ENCODE measurements at places on chromosomes 16 and 17.

DNA sequence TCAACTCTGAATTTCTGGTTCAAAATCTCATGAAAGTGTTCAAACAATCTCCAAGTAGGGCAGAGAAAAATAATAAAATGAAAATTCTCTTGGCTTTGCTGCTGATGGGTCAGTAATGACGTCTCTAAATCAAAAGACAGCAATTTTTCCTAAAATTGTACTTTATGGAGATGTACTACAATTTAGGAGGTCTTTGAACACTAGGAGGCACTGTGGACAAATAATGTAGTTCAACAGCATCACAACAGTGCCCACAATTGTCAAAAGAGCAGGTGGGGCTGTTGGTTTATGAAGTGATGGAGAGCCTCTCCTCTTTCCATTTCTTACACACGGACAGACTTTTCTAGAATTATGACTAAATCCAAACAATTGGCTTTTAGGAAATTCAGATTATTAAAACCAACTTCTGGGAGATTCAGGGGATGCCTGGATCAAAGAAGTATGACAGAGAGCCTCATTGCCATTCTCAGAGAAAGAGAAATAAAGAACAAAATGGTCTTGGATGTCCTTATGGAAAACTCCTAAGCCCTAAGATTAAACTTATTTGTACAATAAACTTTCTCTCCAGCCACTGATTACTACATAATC is 23.8 kb downstream of the EZH1 start:
- DNase-seq: peak; percentile 41

DNA sequence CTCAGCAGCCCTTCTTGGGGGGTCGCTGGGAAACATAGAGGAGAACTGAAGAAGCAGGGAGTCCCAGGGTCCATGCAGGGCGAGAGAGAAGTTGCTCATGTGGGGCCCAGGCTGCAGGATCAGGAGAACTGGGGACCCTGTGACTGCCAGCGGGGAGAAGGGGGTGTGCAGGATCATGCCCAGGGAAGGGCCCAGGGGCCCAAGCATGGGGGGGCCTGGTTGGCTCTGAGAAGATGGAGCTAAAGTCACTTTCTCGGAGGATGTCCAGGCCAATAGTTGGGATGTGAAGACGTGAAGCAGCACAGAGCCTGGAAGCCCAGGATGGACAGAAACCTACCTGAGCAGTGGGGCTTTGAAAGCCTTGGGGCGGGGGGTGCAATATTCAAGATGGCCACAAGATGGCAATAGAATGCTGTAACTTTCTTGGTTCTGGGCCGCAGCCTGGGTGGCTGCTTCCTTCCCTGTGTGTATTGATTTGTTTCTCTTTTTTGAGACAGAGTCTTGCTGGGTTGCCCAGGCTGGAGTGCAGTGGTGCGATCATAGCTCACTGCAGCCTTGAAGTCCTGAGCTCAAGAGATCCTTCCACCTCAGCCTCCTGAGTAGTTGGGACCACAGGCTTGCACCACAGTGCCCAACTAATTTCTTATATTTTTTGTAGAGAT is 3.4 kb downstream of the STH start:
- peak; percentile 56 for DNase-seq

- no peak for DNase-seq
Measured at GRCh38 chr16:51163894-51164566, 13.0 kb upstream of the SALL1 start.

DNA sequence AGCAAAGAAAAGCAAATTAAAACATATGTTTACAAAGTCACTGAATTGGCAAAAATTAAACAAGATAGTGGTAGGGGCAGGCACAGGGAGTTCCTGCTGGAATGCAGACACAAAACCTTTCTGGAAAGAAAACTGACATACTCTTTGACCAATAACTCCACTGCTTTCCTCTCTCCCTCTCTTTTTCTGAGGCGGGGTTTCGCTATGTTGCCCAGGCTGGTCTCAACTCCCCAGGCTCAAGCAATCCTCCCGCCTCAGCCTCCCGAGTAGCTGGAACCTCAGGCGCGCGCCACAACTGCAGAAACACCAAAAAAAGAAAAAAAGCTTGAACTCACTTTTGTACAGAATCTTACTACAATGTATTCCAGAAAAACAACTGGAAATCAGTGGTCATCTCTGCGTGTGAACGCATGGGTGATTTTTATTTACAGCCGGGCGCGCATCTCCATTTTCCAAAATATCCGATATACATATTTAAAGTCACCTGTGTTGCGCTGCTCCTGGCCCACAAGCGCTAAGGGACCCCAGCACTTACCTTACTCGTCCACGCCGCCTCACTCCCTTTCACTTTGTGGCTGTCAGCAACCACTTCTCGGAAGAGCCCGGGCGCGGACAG is 480 bp downstream of the TXNL4B start:
- no peak for DNase-seq

- DNase-seq: peak; percentile 25
Measured at GRCh38 chr16:50152351-50152806, 727 bp upstream of the TENT4B start.

GRCh38 chr16:56258508-56259424 is 67.5 kb downstream of the GNAO1 start:
- DNase-seq: no peak

DNA sequence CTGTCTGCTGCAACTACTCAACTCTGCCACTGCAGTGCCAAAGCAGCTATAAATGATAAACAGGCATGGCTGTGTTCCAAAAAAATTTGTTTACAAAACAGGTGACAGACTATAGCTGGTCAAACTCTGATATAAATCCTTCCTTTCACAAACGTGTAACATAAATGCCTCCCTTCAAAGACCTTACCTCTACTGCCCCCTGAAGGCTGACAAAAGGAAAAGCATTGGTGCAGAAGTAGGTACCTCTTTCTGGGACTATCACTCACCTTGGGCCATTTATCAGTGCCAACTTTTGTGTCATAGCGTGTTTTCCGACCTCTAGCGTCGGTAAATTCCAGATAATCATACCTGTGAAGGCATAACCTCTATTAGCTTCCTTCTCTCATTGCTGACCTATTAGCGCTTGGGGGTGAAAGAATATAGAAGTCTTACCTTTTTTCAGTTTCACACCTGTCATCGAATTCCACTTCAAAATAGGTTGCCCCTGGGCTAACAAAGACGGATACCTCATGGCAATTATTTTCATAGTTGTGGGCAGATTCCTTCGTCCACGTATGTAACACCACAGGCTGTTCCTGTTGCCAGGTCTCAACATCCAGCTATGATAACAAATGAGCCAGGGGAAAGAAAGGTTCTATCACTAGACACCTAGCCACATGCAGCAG is 67.9 kb downstream of the ZZEF1 start:
- peak; percentile 16 for DNase-seq

DNA sequence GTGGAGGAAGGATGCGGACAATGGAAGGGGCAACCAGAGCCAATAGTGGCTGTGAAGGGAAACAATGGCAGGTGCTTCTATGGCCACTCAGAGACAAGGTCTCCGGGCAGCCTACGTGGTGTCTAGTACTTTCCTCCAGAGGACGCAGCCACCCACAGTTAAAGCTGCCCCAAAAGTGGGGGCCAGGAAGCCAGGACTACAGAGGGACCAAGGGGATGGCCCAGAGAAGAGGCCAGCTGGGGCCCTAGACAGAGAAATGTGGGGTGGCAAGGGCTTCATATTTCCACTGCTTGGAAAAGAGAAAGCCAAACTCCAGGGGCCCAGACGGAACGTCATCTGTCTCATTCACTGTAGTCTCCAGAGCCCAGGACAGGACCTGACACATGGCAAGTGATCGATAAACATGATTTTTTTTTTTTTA is 837 bp upstream of the PER1 start:
- no peak for DNase-seq

DNA sequence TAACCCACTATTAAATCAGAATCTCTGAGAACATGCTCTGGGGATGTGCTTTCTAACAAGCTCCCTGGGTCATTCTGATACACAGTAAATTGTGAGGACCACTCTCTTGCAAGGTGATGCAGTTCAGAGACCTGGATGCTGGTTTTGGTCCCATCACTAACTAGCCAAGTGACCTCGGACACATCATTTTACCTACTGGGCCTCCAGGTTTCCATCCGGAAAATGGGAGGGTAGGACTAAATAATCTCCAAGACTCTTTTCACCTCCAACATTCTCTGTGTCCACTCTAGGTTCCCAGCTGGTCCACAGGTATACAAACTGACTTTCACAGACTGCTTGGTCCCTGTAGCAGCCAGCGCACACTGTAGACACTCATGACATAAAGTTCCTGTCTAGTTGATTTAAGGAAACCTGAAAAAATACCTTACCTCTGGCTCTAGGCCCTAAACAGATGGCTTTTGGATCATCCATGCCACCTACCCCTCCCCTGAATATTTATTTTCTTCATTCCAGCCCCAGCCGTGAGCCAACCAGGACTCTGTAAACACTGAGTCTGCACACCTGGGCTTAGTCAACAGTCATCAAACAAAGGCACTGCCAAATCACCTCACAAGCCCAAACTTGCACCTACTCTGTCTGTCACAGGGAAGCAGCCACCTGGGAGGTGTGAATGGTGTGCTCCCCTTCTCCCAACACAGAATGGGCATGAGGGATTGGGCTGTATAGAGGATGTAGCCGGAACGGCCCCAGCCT is 51.3 kb upstream of the MRPS23 start:
- DNase-seq: no peak

DNA sequence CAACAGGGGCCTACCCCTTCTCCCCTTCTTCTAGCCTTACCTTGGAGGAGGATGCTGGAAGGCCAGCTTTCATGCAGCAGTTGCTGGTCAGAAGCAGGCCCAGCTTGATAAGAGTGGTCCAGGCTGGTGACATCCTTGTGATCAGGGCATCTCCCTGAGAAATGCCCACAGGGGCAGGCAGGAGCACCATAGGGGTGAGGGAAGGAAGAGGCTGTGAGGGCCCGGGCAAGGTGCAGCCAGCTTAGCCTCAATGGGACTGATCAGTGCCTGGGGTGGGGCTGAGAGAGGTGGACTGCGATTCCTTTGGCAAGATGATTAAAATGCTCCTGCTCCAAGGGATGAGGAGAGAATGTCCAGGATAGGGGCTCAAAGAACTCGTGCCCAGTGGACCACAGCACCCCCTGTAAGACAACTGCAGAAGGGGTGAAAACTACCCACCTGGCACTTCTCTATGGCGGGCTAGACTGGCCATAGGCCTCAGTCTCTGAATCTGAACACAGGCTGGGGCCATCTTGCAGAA is 9.5 kb upstream of the GALK1 start:
- no peak for DNase-seq

DNA sequence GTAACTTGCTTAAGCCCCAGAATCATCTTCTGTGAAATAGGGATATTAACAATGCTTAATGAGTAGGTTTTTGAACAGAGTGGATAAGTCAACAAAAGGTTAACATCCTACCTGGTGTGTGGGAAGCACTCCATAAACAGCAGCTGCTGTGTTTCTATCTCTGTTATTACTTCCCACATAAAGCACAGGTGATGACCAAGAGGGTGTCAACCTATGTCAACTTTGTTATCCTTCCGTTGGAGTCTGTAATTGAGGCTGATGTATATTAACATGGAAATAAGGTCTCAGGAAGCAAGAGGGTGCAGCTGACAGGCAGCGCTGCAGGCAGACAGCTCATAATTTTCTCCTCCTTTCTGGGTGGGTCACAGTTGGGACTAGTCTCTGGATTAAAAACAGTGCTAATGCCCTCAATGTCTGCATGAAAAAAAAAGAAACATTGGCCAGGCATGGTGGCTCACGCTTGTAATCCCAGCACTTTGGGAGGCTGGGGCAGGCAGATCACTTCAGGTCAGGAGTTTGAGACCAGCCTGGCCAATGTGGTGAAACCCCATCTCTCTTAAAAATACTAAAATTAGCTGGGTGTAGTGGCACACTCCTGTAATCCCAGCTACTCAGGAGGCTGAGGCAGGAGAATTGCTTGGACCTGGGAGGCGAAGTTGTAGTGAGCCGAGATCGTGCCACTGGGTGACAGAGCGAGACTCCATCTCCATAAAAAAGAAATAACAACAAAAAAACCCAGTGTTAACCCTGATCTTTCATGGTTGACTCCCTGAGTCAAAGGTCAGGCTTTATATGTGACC is 269.6 kb downstream of the SNX29 start:
- no peak for DNase-seq

DNA sequence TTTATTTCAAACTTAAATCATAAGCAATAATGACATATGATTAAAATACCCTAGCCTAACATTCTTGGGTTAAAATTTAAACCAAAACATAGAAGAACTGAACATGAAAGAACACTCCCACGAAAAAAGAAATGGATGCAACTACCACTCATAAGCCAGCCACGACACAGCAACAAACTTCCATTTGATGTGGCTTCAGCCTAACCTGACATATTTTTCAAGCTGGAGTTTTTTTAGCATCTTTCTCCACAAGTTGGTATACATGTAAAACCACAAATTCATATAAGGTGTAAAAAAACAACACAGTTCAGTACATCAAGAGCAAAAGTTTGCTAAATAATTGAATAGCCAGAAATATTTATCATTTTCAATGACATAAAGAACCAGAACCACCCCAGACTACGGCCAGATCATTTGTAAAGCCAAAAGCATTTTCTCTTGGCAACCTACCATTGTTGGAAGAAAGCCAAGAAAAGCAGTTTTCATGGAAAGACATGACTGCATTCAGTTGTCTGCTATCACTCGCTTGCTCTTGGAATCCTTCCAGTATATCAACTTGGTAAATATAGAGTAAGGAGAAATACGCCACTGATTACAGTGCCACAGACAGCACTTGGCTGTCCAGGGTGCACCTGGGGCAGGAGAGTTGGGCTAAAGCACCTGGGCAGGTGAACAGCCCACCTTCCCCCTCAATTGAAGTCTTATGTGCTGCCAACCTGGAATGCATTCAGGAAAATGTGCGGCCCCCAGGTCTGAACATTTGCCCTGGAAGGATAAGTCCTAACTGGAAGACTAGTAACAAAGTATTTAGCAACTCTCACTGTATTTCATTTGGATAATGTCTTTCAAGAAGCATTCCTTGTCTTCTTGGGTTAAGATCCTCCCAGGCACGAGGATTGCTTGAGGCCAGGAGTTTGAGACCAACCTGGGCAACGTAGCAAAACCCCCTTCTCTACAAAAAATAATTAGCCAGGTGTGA is 60.5 kb downstream of the CREBBP start:
- no peak for DNase-seq

- DNase-seq: no peak
Measured at GRCh38 chr16:31714903-31715504, 158.6 kb upstream of the ZNF267 start.

DNA sequence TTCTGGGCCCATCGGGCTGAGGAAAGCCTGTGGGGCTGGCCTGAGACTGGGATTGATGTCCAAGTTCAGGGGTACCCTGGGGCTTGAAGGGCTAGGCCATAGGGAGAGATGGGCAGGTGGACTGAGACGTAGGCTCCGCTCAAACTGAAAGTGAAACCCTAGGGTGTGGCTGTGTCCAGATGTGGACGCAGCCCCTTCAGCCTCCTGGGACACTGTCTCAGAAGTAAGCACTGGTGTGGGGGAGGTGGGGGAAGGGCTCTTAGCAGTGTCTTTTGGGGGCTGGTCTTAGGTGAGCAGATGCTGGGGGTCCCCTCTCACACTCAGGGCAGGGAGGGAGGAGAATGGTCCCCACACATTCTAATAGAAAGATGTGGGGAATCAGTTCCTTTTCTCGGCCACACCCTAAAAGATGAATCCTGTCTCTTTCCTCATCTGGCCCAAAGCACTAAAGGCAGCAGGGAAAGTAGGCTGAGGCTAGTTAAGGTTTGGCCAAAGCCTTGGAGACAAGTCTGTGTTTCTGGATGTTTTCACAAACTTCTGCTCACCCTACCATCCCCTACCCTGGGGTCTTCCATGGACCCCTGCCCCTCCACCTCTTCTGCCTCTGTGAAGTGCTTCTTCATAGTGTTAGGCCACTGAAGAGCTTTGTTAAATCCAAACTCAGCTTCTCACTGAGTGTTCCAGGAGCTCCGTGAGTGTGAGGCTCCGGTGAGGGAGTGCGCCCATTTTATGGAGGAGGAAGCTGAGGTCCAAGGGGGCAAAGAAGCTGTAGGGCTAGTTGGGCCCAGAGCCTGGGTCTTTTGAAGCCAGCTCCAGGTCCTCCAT is 5.6 kb downstream of the FMNL1 start:
- DNase-seq: peak; percentile 80

Measured in CD14-positive monocyte (primary cell).